CD4-positive, alpha-beta T cell treated with Interleukin-10 for 1 hour (primary cell): ENCODE measurements at places on chromosomes 7 and 10.

DNA sequence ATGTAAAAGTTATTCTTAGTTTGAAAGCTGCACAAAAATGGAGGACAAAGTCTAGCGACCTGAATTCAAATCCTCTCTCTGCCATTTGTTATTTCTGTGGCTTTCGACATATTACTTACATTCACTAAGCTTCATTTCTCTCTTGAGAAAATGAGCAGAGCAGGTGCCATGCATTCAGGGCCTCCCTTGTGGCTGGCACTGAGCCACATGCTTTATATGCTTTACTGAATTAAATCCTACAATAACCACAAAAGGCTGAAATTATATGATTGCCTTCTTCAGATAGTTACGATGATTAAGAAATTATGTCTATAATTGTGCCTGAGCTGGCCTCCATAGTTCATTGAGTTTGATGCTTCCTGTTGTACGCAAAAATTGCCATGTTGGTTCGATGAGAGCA, 98.7 kb downstream of the NPSR1 start:
- DNase-seq: no peak

DNA sequence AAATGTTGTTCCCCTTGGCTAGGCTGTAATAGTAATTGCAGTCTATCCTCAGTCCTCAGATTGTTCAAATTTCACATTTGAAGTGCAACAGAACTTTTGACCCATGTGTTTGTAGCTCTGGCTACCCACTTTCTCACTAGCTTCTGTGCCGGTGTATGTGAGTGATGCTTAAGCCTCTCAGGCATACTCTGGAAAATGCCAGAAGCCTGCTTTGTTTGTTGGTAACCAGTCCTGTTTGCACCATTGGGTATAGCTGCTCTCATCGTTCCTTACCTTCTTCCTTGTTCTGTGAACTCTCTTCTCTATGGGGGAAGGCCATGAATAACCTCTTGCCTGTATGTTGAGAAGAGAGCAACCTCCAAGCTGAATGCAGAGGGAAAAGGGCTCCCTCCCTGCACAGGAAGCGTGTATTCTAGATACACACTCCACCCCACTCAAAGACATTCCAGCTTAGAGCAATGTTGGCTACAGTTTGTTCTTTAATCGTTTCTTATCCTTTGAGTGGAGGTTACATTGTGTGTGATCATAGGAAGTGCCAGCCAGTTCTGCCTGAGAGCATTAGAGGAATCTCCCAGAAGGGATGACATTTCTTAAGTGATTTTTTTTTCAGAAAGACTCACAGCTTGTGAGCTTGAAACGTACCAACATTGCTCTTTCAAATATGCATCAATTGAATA, 40.5 kb downstream of the C1QL3 start:
- no peak for DNase-seq

DNA sequence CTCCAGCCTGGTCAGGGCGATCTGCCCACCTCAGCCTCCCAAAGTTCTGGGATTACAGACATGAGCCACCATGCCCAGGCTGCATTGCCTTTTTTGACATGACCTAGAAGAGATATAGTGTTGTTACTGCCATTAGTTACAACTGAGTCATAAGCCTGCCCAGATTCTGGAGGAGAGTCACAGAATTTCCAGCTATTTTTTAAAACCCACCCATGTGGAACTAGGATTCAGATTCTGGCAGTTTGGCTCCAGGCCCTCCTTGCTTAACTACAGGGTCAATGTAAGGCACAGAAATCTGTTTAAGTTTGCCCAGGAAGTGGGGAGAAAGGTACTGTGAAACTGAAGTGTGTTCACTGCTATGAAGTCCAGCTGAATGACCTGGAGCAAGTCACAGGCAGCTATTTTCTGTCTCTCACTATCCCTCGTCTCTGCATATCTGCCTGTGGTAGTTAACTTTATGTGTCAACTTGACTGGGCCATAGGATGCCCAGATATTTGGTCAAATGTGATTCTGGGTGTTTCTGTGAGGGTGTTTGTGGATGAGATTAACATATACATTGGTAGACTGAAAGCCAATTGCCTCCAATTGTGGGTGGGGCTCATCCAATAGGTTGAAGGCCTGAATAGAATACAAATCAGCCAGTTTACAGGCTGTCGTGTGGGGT, 8.4 kb upstream of the MARVELD1 start:
- DNase-seq: no peak

DNA sequence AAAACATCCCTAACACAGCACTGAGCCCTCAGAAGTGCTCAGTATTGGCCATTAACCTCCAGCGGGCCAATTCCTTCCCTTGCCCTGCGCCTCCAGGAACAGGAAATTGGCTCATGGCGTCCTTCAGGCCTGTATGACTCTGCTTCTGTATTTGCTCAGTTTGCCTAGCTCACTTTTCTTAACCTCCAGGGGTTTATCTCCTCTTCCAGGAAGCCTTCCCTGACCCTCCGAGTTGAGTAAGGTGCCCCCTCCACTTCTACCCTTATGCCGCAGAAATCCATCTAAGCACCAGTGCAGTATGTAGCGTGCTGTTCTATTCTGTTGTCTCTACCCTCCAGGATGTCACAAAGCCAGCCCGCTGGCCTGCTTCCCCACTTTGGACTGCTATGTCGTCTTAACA, 1.1 kb upstream of the SFXN4 start:
- no peak for DNase-seq

DNA sequence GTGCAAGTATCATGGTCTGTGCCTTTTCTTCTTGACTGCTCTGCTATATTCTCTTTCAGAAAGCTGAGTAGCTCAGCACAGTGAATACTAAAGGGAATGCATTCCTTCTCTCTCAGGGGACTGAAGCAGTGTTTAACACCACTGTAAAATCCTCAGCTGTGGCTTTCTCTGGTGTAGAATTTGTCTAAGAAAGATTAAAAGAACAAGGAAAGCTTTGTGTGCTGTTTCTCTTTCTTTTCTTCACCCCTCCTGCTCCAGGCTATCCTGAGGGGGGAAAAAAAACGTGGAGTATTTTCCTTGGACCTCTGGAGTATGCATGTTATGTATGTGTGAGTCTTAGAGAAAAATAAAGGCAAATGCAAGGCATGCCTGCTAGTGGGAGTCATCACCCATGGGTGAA, 383.9 kb downstream of the AUTS2 start:
- DNase-seq: no peak

GRCh38 chr10:44973323-44974081, 5.1 kb downstream of the DEPP1 start:
- no peak for DNase-seq

- DNase-seq: no peak
Measured at GRCh38 chr7:113652501-113652900, 266.3 kb downstream of the PPP1R3A start.

DNA sequence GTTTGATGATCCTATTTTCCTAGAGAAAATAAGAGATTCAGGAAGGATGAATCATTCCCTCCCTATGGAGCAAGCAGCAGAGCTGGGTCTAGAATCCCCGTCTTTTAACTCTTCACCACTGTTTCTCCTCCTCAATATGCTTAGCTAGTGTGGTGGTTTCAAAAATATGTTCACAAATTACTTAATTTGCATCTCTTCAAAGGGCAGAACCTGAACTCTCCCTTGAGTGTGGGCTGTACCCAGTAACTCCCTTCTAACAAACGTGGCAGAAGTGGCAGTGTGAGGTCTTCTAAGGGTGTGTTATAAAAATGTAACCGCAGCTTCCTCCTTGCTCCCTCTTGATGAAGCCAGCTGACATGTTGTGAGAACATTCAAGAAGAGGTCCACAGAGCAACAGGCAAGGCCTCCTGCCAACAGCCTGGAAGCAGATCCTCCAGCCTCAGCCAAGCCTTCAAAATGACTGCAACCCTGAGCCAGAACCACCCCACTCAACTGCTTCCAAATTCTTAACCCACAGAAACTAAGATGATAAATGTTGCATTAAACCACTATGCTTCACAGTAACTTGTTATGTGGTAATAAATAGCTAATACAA, 36.6 kb downstream of the SRPK2 start:
- peak; percentile 79 for DNase-seq

- DNase-seq: no peak
Measured at GRCh38 chr7:104700336-104700735, 313.7 kb upstream of the KMT2E start.

DNA sequence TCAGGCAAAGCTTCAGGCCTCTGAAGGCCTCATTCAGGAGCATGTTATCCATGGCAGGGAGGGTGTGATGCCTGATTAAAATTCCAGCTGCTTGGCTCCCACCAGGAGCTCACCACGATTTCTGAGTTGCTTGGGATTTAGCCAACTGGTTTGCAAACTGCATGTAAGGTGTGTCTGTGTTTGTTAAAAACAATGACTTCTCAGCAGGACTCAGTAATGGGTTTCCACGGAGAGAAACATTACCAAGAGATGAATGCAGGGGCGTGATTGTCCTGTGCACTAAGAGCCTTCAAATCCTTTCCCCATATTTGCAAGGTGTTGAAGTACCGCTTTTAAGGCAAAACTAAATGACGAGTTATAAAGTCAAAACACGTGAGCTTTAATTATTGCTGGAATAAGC, 88.8 kb upstream of the BTBD16 start:
- DNase-seq: no peak

GRCh38 chr7:35248576-35249536, 5.0 kb downstream of the TBX20 start:
- no peak for DNase-seq
